Dermis blood vessel endothelial cell (primary cell): ENCODE measurements at places on chromosomes 11 and 22. TPM values are rescaled to one million over a fixed set of nuclear protein-coding genes. Genes with fewer than 3 reads are reported as not detected.

Gene GGTLC3
- not detected in 2 replicates for total RNA-seq

Gene ZNF215
- 0.70 and 1.7 TPM in 2 replicates for total RNA-seq

Gene MOGAT2
- not detected in 2 replicates for total RNA-seq

Gene POTEH
- not detected in 2 replicates for total RNA-seq

Gene TYR
- total RNA-seq, result not detected in 2 replicates

Gene CLDN5
- total RNA-seq, result 1,341 and 2,150 TPM in 2 replicates

Gene GNAZ
- total RNA-seq, result 0.37 and 0.68 TPM in 2 replicates

Gene OR5A1
- under 0.01 TPM in 1 of 2 replicates, not detected in the other for total RNA-seq

Gene IGLL5
- total RNA-seq, result not detected in 2 replicates

Gene CCDC89
- not detected in 2 replicates for total RNA-seq

Gene TUBGCP6
- 28.5 and 38.1 TPM in 2 replicates for total RNA-seq
